ENCODE measurements at places on chromosomes 12 and 14.

DNA sequence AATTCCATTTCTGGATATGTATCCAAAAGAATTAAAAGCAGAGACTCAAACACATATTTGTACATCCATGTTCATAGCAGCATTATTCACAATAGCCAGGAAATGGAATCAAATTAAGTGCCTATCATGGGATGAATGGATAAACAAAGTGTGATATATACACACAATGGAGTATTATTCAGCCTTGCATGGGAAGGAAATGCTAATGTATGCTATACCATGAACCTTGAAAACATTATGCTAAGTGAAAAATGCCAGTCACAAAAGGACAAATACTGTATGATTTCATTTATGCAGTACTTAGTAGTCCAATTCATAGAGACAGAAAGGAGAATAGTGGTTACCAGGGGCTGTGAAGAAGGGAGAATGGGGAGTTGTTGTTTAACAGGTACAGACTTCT lies 32.1 kb upstream of the CSRNP2 start:
- no peak for DNase-seq

DNA sequence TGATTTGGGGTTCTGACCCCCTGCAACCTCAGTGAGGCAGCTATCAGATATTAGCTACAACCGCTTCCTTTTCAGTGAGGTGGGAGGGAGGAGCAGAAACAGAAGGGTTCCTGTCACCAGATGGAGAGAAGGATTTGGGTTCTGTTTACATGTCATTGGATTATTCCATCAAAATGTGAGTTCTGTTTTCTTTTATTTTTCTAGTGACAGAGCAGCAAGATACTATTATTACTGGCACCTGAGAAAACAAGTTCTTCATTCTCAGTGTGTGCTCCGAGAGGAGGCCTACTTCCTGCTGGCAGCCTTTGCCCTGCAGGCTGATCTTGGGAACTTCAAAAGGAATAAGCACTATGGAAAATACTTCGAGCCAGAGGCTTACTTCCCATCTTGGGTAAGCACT lies 52.8 kb downstream of the FRMD6 start:
- DNase-seq, result no peak

DNA sequence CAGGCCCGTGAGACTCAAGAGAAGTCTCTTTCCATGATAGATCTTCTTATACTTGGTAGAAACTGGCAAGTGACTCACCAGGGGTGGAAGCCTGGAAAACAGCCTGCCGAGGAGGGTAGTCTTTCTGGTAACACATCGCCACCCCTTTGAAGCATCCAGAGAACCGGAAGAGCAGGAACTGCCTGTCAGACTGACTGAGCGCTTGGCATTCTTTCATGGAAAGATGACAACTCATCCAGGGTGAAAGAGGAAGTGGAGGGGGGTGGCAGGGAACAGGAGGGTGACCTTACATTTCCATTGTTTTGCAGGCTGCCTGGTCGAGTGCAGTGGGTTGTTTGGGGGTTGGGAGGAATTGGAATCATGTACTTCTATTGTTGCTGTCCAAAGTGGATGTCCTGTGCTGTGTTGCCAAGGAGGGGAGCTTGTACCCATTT lies 34.5 kb downstream of the PRKCH start:
- DNase-seq, result peak; percentile 64

GRCh38 chr12:121861636-121862254 lies 3.1 kb upstream of the HPD start:
- no peak for DNase-seq

GRCh38 chr12:94951071-94951934 lies 52.2 kb downstream of the NDUFA12 start:
- no peak for DNase-seq

- no peak for DNase-seq
These were observed 148.4 kb downstream of the DPF3 start for GRCh38 chr14:72745546-72745945.

Measured in activated CD4-positive, alpha-beta T cell treated with anti-CD3 and anti-CD28 coated beads, Interleukin-2, amount 50 U/mL, for 1 hour (primary cell).